ENCODE measurements at places on chromosomes 16 and 17.

GRCh38 chr16:67710607-67711006 lies 8.5 kb downstream of the GFOD2 start:
- no peak for DNase-seq

DNA sequence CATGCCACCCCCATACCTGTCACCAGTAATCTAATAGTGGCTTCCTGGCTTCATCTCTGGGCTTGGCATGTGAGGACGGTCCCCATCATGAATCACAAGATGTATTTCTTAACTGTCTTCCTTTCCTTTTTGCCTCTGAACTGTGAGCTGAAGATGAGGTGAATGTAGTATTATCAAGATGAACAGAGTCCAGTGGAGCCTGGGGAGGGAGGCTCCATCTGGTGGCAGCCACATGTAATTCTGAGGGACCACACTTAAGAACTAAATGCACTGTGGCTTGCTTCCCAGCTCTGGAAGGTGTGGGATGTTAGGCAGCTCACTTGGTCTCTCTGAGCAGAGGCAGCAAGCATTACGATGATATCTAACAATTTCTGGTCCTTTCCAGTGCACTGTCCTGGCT lies 354.9 kb upstream of the ASIC2 start:
- no peak for DNase-seq

- no peak for DNase-seq
Measured at GRCh38 chr17:37261286-37261685, 114.5 kb upstream of the C17orf78 start.

DNA sequence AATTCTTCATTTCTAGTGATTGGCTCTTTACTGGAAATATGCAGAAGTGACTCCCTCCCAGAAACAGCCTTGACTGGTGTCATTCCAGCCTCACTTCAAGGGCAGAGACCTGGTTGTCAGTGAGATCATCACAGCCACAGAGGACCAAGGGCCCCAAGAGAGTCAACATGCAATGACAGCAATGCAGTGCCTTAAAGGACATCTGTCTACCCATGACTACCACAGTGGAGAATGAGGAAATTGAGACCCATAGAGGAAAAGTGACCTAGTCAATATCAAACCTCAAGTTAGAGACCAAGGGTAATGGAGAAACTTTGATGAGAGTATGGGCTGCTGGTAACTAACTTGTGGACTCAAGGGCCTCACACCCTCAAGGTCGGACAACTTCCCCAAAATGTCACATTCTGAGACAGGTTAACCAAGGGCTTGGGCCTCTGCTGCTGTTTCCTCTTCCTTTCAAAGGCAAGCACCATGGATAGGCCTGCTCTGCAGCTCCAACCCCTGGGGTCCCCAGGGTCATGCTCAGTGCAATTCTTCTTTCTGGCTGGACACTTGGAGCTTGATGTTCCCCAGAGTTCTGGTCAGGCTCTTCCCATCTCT lies 11.3 kb downstream of the NOG start:
- no peak for DNase-seq

- DNase-seq: no peak
Measured at GRCh38 chr16:12502676-12503075, 301.0 kb downstream of the CPPED1 start.

GRCh38 chr17:76088868-76089576 lies 10.0 kb downstream of the ZACN start:
- DNase-seq: no peak

GRCh38 chr16:31367853-31368252 lies 12.9 kb downstream of the ITGAX start:
- DNase-seq: no peak

- DNase-seq: no peak
Measured at GRCh38 chr17:80224683-80225082, 4.5 kb downstream of the SLC26A11 start.

GRCh38 chr16:16084874-16085273 lies 135.5 kb downstream of the ABCC1 start:
- no peak for DNase-seq

DNA sequence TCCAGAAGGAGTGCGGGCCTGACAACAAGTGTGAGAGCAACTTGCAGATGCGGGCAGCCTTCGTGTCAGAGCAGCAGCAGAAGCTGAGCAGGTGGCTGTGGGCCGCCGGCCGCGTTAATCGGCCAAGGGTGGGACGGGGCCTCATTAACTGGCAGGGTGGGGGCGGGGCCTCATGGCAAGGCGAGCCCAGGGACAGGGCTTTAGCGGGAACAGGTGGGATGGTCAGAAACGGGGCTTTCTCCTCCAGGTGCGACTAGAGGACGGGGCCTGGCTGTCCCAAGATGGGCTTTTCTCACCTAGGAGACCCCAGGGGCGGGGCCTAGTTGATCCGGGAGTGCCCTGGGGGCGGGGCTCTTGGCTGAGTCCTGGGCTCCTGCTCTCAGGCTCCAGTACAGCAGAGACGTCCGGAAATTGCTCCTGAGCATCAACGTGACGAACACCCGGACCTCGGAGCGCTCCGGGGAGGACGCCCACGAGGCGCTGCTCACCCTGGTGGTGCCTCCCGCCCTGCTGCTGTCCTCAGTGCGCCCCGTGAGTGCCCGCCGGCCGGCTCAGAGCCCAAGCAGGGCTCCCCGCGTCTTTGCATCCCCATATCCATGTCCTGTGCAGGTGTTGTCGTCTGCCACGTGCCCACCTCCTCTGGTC lies 18.4 kb upstream of the PDK2 start:
- DNase-seq: no peak

DNA sequence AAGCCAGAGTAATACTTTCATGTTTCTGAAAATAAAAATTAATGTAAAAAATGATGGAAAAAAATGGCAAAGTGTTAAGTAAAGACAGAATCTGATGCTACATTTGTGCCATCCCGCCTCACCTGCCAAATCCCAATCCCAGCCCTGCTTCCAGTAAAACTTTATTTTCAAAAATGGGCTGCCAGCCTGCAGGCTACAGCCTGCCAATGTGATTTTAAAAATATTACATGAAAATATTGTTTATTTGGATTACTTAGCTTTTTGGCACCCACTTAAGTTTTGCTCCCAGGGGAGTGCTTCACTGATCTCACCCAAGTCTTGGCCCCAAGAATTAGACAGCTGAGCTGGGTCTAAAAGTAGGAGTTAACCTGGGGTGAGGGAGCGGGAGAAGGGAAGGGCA lies 112.8 kb downstream of the C16orf78 start:
- no peak for DNase-seq

DNA sequence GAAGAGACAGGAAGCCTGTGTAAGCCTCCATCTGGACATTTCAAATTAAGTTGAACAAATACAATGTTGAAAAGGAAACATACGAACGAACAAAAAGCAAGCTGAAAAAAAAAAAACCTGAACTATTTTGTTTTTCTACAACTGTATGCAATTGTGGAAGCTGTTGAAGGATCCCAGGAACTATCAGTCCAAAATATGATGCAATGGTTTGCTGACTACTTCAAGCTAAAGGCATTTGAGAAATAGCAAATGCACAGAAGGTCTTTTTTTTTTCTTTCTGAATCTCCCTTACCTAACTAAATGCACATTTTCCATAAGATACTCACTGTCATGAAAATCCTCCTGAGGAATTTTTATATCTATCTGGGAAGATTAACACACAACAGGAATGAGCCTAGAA lies 40.2 kb downstream of the MAF start:
- no peak for DNase-seq

DNA sequence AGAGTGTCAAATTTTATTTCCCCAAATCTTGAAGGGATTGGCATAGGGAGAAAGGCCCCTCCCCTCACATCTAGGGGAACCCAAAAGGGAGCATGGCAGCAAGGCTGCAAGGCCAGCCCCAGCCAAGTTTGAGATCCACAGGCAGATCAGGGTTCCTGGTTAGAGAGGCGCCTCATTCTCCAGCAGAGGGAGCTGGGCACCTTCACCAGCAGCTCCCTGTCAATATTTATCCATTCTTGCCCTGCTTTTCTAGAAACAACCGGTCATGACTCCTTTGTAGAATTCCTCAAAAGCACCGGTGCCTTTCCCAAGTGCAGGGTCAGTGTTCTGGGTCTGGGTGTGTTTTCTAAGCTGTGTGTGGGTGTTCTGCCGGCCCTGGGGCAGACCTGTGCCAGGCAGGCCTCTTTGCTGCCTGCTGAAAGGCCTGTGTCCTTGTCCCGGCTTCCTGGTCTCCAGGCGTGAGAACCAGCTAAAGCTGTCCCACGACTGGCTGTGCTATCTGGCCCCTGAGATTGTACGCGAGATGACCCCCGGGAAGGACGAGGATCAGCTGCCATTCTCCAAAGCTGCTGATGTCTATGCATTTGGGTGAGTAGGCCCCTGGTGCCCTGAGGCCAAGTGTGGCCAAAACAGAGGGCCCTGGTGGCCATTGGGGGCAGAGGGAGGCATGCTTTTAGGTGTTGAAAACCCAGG lies 21.2 kb upstream of the LGALS9 start:
- DNase-seq: no peak

GRCh38 chr16:11870399-11870798 lies 19.1 kb upstream of the RSL1D1 start:
- no peak for DNase-seq

DNA sequence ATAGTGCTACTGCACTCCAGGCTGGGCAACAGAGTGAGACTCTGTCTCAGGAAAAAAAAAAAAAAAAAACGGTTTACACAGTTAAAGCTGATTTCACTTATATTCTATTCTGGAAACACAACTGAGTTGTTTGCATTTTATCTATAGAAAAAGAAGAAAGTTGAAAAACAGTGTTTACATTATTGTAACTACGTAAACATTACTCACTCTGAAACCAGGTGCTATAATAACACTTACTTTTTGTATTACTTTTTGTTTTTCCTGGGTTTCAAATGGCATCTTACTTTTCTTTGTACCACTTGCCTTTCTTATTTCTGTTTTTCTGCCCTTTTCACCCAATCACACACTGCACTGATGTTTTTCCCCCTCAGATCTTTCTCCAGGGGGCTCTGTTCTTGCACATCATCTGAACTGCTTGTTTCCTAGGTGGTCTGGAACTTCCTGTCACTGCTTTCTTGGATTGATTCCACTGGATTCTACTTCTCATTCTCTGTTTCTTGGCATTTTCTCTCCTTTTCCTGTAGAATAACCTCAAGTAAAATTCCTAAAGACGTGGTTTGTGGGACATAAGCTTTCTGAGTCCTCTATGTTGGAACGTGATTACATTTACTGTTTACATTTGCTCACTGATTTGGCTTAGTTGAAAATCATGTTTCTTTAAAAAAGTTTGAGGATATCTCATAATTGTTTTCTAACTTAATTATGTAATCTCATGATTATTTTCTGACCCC lies 142.1 kb downstream of the HS3ST3B1 start:
- DNase-seq: no peak

GRCh38 chr16:15037003-15037402 lies 18.9 kb downstream of the NTAN1 start:
- no peak for DNase-seq

DNA sequence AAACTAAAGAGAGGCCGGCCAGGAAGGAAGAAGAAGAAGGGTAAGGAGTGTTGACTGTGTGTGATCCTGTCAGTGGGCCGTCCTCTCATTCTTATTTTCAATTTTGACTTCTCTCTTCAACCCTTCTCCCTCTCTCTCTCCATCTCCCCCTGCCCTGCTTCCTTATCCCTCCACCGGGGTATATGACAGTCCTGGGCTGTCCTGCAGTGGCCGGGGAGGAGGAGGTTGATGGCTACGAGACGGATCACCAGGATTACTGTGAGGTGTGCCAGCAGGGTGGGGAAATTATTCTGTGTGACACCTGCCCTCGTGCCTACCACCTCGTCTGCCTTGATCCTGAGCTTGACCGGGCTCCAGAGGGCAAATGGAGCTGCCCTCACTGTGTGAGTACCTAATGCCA lies 5.6 kb downstream of the CHD3 start:
- DNase-seq: no peak

- DNase-seq: no peak
Measured at GRCh38 chr17:63646488-63646806, 24.2 kb downstream of the MAP3K3 start.

GRCh38 chr17:71919186-71919585 lies 201.6 kb upstream of the SOX9 start:
- no peak for DNase-seq

DNA sequence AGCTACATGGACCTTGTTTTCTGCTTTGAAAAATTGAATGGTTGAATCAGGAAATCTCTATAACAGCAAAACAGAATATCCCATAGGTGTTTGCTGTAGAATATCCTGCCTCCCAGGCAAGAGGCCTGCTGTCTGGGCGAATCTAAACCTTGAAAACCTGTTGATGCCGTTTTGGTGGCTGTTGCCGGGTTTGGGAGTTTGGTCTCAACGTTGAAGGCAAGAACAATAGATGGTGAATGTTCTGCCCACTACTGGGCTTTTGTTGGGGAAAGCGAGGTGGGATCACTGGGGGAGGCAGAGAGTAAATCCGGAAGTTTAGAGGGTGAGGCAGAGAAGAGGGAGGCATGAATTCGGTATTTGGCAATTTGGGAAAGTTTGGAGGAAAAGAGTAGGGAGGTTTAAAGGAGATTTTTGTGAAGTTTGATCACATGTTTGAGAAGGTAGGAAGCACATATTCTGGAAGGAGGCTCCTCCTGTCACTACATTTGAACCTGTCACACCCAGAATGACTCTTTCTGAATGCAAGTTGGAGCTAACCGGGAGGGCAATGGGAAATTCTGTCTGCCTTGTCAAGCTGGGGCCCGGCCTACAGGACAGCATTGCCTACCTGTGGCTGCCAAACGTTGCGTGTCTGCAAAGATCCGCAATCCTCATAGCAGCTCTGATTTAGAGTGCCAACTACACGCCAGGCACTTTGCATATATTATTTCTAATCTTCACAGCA lies 46.5 kb downstream of the GPRC5B start:
- DNase-seq: no peak

DNA sequence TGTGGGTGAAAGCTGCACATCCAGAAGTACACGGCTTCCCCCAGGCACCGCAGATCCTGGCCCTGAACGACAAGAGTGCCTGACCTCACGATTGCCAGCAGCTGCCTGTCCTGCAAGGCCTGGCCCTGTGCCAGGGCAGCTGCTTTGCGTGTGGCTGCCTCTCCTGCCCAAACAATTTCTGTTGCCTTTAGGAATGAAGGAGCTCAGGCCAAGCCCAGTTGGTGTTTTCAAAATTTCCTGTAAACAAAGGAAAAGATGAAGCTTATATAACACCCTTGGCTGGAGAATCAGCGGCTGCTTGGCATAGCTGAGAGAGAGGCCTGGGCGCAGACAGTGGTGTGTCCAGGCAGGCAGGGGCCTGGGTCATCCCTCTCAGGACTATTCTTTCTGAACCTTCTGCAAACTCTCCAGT lies 11.7 kb upstream of the SLC47A2 start:
- DNase-seq: no peak

DNA sequence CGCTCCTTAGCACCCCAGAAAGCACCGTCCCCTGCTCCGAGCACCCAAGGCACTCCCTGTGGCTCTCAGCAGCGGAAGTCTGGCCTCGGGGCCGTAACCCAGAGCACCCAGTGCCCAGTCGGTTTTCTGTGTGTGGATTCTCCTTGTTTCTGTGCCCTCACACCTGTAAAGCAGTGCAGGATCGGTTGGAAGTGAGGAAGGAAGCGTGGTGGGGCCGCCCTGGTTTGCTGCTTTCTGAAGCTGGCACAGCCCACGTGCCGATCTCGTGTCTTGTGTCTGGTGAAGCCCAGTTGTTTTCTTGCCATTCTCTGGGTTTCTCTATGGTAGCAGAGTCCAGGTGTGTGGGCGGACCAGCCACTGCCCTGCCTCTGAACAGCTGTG lies 3.7 kb downstream of the ACSF3 start:
- no peak for DNase-seq

Data from CD8-positive, alpha-beta T cell (primary cell).